Activated CD4-positive, alpha-beta memory T cell treated with anti-CD3 and anti-CD28 coated beads for 36 hours (primary cell): ENCODE measurements at places on chromosomes 6 and 20.

GRCh38 chr6:112054555-112055190, 769 bp downstream of the CCN6 start:
- no peak for DNase-seq

- peak; percentile 33 for DNase-seq
These were observed 28.1 kb downstream of the TOX2 start for GRCh38 chr20:43942667-43943285.

DNA sequence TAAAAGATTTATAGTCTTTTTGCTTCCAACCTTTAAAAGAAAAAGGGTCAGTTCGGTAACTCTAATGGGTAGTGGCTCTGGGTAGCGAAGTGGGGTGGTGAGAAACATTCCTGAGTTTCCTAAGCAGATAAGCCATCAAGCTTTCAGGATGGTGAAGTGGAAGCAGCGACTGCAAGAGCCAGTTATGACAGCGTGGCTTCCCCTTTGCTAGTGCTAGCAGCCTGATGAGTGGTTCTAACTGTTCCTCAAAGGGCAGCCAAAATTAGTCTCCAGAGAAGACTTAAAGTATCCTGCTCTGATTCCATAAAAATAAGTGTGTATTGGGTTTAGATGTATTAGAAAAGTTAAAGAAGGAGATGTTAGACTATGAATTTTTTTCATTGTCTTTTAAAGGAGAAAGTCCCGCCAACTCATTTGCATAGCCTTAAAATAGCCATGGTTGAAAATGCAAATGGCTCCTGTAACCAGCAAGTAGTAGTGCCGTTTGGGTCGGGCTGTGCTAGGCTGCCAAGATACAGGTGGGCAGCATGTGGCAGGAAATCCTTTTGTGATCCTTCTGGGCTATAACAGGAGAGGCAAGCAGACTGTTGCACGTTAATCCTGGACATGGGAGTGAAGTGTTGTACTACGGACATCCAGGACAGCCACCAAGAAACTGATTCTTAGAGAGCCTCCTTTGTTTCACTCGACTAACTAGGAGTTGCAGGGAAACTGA, 18.0 kb downstream of the ELOVL2 start:
- DNase-seq = no peak

- no peak for DNase-seq
These were observed 5.9 kb upstream of the LPIN3 start for GRCh38 chr20:41334443-41335421.

- DNase-seq = peak; percentile 14
These were observed 4.2 kb upstream of the EPHA7 start for GRCh38 chr6:93423542-93423941.

- DNase-seq = no peak
These were observed 132.8 kb upstream of the AGPAT4 start for GRCh38 chr6:161406646-161407045.

- DNase-seq = no peak
These were observed 54.7 kb downstream of the GFOD1 start for GRCh38 chr6:13432526-13433184.

GRCh38 chr20:42785041-42785440, 404.7 kb downstream of the PTPRT start:
- no peak for DNase-seq

DNA sequence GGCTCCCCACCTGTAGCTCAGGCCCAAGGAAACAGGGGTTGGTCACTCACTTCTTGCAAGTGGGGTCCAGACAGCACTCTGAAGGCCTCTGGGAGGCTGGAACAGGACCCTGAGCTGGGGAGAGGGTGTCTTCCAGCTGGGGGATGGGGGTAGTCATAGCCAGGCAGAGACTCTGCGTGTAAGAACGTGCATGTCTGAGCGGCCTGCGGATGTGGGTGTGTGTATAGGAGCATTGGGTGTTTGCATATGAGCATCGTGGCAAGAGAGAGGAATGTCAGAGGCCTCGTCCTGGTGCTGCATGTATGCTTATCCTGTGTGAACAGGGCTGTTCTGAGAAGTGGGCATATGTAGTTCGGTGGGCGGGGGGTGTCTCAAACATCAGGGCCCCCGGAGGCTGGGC, 12.1 kb downstream of the BPIFB3 start:
- no peak for DNase-seq

GRCh38 chr20:37970856-37971245, 62.4 kb downstream of the TTI1 start:
- DNase-seq = no peak

- DNase-seq = no peak
These were observed 337.7 kb downstream of the HDGFL1 start for GRCh38 chr6:22907085-22907484.
